CD14-positive monocyte (primary cell): ENCODE measurements at places on chromosomes 6 and 20.

DNA sequence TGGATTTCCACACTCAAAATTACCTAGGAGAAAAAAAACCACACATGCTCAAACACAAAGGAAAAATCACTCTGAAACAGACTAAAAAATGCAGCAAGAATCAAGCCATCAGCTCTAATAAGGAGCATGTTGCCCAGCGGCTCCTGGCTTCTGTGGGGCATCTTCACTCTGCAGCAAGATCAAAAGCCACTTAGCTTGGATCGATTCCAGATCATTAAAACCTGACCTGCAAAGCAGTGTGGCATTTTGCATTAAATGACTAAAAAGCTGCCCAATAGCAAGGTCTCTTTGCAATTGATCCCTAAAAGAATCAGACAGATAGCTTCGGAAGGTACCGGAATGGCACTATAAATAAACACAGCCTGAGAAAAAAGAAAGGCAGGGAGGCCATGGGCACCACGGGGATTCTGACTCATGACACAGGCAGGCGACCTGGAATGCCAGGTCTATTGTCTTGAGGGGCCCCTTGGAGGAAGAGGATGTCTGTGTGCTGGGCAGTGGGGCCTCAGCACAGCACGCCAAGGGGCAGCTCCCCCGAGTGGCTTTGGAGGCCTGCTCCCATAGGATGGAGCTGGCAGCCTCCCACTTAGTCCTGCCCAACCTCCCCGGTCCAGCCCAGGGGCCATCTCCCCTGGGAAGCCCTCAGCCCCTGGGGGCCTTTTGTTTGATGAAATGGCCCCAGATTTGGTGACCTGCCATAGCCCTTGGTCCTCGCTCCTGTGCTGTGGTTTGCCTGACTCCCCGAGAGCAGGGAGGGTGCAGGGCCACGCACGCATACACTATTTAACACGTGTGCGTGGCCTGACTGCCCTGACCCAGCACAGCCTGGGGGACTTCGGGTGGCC lies 7.6 kb downstream of the LEMD2 start:
- no peak for DNase-seq

GRCh38 chr6:52517502-52518278 lies 59.2 kb downstream of the TRAM2 start:
- DNase-seq, result peak; percentile 38

GRCh38 chr6:52136055-52136454 lies 48.6 kb upstream of the PKHD1 start:
- DNase-seq, result no peak

GRCh38 chr6:107750176-107750797 lies 73.8 kb downstream of the SCML4 start:
- DNase-seq, result no peak

GRCh38 chr6:132062626-132063025 lies 111.5 kb upstream of the CCN2 start:
- DNase-seq, result no peak

- no peak for DNase-seq
These were observed 248.9 kb upstream of the THEMIS start for GRCh38 chr6:128149796-128150195.

- DNase-seq, result no peak
These were observed 9.6 kb upstream of the LY6G5C start for GRCh38 chr6:31690231-31691077.

DNA sequence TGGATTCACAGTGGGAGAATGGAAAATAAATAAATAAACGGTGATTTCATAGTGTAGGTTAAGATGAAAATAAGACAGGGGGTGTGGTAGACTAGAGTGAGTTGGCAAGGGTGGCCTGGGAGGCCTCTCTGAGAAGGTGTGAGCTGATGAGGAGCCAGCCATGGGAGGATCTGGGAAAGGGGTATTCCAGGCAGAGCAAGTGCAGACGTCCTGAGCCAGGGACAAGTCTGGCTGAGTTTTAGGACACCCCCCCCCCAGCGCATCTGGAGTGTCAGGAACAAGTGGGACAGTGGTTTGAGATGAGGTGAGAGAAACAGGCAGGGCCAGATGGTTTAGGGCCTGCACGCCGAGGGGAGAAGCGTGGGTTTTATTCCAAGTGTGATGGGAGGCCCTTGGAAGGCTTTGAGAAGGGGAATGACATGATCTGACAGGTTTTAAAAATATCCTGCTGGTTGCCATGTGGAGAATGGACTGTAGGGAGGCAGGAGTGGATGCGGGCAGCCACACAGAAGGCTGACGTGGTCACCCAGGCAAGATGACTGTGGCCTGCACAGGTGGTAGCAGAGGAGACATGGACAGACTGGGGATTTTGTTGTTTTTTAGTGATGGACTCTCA lies 21.1 kb upstream of the CCM2L start:
- DNase-seq, result no peak
